Gastroesophageal sphincter (tissue), 4 donors: ENCODE measurements at places on chromosomes 11 and 22.

DNA sequence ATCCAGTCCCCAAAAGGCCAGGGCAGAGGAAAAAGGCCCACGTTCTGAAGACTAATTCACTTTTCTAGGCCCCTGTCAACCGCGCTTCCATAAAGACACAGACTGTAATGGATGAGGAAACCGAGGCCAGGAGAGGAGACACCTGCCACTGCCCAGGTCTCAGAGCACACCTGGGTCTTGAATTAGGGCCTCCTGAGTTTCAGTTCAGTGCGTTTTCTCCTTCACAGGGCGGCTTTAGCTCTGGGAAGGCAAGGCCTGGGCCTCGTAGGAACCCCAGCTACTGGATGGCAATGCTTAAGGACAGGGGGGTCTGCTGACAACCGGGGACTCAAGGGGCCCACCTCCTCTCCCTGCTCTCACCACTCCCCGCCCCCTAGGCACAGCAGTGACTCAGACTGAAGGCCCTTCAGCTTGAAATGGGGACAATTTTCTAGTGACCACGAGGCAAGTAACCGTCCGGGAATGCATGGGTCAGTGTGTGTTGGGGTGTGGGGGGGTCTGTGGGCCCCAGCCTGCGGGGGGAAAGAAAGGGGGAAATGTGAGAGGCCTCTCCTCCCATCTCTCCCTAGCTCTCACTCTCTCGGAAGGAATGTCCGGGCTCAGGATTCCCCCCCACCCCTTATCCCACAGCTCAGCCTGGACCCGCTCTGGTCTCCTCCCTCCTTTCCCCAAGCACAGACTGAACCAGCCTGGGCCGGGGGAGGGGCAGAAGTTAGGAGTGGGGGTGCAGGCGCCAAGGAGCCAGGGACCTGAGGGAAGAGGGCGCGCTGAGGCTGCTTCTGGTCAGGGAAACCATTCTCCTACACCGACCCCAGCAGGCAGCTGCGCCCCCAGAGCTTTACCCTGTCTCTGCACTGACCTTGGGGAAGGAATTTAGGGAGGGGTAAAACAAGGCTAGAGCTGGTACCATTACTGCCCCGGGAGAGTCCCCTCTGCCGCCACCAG, 17.2 kb downstream of the CREB3L1 start:
- H3K27ac ChIP-seq: no peak overlapping the region
- ATAC-seq: peak; percentile 3
- H3K4me1 ChIP-seq: peaks cover 73% of the 10 kb centered on the region
- no peaks in the 10 kb centered on the region for H3K36me3 ChIP-seq
- H3K4me3 ChIP-seq: peak overlapping the region; percentile 63

DNA sequence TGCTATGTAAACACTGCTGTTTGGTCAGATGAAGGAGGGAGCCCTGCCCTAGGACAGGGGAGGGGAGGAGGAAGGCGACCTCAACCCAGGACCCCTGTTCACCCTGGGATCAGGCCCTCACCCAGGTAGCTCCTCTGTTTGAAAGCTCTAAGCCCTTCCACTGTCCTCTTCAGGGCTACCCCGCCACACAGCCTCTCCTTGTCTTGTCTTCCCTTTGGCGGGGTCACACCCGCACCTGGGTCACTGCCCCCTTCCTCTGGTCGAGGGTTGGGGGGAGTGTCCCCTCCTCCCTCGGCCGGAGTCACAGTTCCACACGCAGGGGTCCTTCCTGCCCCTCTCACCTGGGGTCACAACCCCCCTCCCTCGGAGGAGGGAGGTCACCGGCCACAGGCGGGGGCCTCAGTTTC, 463 bp upstream of the PTPMT1 start:
- peak overlapping the region; percentile 91 for H3K4me3 ChIP-seq
- no peaks in the 10 kb centered on the region for H3K27me3 ChIP-seq
- ATAC-seq: no peak
- no peaks in the 10 kb centered on the region for H3K4me1 ChIP-seq
- H3K36me3 ChIP-seq: peaks cover 19% of the 10 kb centered on the region

DNA sequence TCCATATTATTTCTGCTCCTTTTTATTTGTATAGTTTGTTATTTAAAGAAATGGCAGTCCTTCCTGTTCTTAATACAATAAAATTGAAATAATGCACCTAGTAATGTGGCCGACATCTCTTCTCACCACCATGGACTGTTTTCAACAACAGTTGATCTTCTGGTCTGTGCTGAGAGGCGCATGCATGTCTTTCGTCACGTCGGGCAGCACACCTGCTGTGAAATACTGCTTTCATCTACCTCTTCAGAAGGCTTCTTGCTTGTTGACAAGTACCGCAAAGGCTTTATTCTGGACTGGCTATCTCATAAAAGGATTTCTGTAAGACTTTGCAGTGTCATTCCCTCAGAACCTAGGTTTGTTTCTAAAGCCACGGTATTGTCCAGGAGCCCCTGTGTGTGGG, 13.9 kb upstream of the MYO18B start:
- H3K36me3 ChIP-seq: peaks cover 4% of the 10 kb centered on the region
- ATAC-seq: no peak
- no peak overlapping the region for H3K27ac ChIP-seq
- peaks cover 10% of the 10 kb centered on the region for H3K27me3 ChIP-seq
- H3K4me3 ChIP-seq: no peak overlapping the region
- H3K4me1 ChIP-seq: no peaks in the 10 kb centered on the region

DNA sequence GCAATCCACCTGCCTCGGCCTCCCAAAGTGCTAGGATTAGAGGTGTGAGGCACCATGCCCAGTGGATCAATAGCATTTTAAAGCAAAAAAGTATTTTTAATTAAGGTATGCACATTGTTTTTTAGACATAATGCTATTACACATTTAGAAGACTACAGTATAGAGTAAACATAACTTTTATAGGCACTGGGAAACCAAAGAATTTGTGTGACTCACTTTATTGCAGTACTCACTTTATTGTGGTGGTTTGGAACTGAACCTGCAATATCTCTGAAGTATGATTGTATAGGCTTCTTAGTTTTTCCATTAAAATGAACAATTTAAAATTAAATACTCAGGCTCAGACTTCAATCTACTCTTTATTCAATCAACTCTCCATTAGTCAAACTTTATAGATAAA, 17.5 kb upstream of the CD3E start:
- H3K4me1 ChIP-seq: no peaks in the 10 kb centered on the region
- peaks cover 17% of the 10 kb centered on the region for H3K27me3 ChIP-seq
- H3K36me3 ChIP-seq: no peaks in the 10 kb centered on the region
- ATAC-seq: no peak
- no peak overlapping the region for H3K4me3 ChIP-seq
